ENCODE measurements at places on chromosomes 7 and 10.

DNA sequence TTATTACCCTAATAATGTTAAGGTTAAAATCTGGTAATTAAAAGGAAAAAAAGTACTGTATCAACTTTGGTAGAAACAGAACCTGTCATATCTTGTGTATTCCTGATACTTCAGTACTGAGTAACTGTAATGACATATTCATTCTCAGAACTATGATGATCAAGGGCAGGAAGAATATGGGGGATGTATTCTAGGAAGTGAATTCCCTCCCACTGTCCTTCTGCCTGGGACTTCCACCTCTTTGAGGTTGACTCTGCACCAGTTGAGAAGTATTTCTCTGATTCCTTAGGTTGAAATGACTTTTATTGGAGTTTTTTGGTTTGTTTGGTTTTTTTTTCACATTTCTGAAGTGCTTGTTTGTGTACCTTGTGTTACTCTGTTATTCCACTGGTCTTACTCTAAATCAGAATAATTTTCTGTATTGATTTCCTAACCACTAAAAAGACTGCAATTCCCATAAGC, 36.9 kb downstream of the WASL start:
- peak; percentile 37 for ATAC-seq

GRCh38 chr7:104552102-104552501, 223.7 kb downstream of the LHFPL3 start:
- peak; percentile 61 for ATAC-seq

DNA sequence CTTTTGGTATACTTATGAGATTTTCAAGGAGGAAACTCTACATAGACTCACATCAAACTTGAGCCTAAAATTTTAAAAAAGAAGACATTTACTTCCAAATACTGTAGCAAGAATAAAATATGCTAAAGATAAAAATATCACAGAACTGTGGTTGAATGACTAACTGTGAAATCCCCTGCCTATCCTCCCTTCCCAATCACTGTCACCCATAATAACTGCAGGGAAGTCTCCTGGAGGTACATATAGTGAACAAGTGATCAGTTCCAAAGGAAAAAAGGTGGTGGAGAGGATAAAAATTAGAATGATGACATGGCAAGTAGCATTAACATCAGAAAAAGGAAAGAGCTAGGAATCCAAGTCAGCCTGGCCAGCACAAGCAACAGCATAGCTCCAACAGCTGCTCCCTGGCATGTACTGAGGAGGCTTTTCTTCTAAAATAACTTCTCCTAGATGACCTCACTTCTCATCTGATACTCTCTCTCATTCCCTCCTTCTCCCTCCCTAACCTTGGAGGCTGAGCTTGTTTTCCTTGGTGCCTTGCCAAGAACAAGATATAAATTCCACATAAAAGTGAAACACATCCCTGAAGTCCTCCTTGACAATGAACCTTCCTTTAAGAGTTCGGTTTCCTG, 124.0 kb downstream of the IQUB start:
- ATAC-seq, result peak; percentile 69

DNA sequence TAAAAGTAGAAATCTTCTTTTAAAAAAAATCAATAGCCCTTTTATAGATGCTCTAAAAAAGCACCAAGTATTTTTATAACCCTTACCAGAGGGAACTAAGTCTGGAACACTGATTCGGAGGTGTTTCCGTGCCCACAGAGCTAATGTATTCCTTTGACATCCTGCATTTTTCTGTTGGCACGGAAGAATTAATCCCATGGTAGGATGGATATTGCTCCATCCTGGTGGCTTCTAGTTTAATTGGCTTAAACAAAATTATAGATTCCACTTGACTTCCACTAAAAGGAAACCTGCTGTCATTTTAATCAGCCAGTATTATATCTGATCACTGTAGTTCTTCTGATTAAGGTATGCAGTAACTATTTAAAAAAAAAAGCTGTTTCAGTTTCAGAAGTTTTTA, 164.0 kb upstream of the NPS start:
- no peak for ATAC-seq

- ATAC-seq, result peak; percentile 91
Observed at GRCh38 chr10:128125944-128126764, at the start of gene MKI67. Gene MKI67, minus strand, starts transcription at chr10:128126423. Its CDS starts 756 bp downstream, at chr10:128125667.

DNA sequence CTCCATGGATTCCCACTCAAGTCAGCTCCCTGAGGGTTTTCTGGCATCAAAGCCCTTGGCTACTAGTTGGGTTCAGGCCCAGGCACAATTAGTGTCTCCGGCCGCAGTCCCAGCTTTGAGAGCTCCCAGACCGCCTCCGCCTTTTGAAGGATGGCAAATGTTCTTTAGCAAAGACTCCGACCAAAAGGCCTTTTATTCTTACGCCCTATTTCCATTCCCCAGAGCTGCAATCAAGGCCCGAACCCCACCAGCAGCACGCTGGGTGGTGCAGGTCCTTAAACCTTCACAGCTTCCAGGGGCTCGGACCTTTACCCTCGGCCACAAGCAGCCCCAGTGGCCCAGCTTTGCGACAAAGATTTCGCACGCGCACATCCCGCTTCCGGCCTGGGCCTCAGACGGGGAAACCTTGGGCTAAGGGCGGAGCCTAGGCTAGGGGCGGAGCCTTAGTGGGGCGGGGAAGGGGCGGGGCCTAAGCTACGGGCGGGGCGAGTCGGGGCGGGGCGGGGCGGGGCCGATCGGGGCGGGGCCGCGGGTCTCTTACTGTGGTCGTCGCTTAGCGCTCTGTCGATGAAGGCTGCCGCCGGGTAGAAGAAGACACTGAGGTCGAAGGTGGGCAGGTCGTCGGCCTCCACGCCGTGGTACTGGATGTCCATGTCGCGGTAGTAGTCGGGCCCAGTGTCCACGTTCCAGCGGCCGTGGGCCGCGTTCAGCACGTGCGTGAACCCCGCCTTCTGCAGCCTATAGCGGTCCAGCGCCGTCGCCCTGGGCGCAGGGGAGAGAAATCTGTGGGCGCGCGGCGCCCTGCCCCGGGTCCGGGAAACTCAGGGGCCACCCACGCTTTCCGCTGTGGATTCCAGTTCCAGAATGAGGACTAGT, 68.0 kb upstream of the SAMD8 start:
- ATAC-seq, result no peak

DNA sequence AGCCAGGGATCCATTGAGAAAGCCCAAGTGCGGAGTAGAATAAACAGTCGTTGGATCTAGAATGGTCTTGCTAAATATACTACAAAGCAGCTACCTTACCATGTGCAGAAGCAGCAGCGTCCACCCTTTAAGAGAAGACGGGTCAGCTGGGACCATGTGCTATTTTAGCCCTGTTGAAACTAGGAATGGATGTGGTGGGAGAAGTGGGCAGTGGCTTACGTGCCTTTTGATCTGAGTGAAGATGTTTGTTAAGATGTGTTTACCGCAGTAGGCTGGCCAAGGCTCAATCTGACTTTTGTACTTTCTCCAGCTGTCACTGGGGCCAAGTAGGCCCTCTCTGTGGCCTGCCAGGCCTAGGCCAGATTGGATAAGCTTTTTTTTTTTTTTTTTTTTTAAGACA, 9.2 kb downstream of the HABP2 start:
- ATAC-seq, result no peak

DNA sequence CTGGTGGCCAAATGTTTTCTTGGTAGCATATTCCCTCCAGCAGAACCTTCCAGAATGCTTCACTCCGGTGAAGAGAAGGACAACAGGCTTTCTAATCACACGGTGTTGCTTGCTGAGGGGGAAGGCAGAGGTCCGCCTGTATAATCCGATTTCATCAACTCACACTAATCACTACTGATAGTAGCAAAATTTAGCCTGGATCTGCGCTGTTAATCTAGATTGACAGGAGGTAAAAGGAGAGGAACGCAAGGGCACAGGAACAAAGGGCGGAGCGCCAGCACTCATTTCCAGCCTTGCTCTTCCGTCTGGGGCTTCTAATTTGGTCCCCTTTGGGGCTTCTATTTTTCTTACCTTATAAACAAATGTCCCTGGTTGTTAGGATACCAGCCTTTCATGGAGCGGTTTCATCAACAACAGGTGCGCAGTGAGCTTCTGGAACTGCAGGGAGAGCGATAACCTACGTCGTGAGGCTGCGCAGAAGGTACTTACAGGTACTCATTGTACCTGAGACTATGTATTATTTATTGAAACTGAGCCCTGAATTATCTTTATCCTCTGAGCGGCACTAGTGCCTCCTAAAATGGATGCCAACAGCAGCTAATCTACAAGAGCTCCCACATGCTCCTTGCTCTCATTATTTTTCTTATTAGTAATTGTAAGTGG, 150.6 kb downstream of the CACNB2 start:
- ATAC-seq, result no peak

GRCh38 chr7:78346827-78347226, 548.3 kb downstream of the PHTF2 start:
- no peak for ATAC-seq

- ATAC-seq, result no peak
Observed at GRCh38 chr7:82080254-82080927, 310.5 kb upstream of the HGF start.

DNA sequence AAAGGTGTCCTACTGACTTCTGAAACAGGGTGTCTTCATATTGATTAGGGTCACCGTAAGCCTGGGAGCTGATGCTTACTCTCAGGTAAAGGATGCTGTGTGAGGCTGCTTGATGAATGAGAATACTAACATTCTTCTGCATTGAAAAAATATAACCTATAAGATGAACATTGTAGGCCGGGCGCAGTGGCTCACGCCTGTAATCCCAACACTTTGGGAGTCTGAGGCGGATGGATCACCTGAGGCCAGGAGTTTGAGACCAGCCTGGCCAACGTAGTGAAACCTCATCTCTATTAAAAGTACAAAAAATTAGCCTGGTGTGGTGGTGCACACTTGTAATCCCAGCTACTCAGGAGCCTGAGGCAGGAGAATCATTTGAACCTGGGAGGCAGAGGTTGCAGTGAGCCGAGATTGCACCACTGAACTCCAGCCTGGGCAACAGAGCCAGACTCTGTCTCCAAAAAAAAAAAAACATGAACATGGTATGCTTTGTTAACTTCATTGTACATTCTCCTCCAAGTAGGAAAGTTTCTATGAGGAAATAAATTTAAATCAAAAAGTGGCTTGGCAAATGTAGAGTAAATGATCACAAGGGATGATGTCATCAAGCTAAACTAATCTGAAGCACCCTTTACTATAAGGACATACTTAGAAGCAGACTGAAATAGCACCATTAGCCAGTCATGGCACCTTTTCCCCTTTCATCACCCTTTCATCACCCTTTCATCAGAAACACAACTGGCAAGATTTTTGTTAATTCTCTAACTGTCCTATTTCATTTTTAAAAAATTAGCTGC, 1.5 kb upstream of the BRAF start:
- no peak for ATAC-seq

- ATAC-seq, result no peak
Observed at GRCh38 chr10:71933651-71934050, 30.5 kb upstream of the CHST3 start.

GRCh38 chr7:137862358-137862757, 15.6 kb upstream of the DGKI start:
- ATAC-seq, result no peak

GRCh38 chr10:78437407-78437768, 403.7 kb downstream of the RPS24 start:
- ATAC-seq, result no peak

DNA sequence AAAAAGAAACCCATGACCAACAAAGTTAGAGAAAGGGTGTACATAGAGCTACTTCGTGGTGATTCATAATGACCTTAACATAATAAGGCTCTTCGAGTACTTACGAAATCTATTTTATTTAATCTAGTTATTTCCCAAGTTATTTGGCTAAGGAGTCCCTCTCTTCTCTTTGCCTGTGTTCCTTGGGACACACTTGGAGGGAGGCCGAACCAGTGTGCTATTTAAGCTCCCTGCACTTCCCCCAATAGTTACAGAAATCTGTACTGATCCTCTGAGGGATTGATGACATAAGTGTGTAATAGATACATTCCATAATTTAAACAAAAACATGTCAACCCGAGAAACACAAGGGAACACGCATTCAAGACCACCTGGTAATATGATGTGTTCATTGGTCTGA, 351.1 kb downstream of the GATA3 start:
- no peak for ATAC-seq

DNA sequence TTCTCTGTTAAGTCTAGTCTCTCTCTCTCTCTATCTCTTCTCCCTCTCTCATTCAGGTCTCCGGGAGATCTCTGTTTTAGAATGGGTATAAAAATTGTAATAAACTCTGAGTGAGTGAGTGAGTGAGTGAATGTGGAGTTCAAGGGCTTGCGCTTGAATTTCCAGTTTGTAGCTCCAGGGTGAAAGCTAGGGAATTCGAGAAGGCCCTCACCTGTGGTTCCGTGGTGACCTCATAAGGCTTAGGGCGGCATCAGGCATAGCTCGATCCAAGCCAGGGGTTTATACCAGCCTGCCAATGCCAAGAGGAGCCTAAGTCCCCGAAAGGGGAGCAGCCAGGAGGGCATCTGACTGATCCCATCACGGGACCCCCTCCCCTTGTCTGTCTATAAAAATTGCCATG, 456 bp downstream of the AKR1B15 start:
- no peak for ATAC-seq

DNA sequence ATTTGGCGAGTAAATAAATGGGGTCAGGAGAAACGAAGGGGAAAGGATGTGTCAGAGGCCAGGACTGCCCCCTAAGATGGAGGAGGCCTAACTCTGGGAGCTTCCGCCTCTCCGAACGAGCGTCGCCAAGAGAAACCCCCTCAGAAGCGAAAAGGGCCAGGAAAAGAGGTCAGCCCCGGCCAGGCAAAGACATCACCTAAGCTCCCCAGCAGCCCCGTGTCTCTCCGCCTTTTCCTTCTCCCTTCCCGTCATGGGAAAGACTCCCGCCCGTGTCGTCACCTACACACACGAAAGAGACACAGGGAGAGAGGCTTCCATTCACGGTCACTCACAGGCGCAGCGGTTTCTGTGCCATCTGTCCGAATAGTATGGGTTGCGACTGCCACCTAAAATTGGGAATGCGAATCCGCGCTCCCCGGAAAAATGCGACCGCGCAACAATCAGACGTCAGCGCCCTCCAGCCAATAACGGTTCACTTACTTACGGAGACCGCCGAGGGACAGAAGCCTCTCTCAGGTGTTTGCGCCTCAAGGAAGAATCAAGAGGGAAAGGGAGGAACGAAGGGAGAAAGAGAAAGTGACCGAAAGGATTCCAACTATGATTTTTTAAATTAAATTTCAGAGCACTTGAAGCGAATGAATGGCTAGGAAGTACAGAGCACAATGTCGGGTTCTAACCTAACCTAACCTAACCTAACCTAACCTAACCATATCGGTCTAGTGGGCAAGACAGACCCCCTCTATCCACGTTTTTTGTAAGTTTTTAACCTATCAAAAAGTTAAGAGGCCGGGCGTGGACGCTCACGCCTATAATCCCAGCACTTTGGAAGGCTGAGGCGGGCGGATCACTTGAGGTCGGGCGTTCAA, at the start of gene CWF19L1:
Gene CWF19L1, minus strand, starts transcription at position 400 of the 866 bp plus-strand sequence. Its CDS starts 45 bp downstream, at position 355.
- ATAC-seq, result peak; percentile 96

- ATAC-seq, result peak; percentile 56
Observed at GRCh38 chr7:33873518-33873917, 31.8 kb upstream of the BMPER start.

DNA sequence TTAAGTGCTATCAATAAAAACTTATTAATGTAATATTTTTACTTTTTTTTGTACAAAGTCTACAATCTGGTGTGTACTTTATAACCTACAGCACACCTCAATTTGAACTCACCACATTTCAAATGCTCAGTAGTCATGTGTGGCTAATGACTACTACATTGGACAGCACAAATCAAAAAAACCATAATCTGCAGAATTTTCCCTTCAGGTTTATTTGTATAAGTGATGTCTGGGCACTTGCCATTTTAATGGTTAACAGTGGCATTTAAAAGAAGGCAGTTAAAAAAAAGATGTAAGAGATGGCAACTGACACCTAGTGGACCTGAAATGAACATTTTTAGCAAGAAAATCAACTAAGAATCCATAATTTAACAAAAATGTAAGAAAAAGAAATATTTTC, 124.6 kb upstream of the NRBF2 start:
- ATAC-seq, result no peak
